ENCODE measurements at places on chromosomes 4 and X. TPM values are rescaled to one million over a fixed set of nuclear protein-coding genes. Genes with fewer than 3 reads are reported as not detected.

Gene LARP1B
- total RNA-seq, result 18.6 TPM

GRCh38 chrX:97401586-97402136 lies 518.0 kb downstream of the RPA4 start:
- DNase-seq, result no peak

DNA sequence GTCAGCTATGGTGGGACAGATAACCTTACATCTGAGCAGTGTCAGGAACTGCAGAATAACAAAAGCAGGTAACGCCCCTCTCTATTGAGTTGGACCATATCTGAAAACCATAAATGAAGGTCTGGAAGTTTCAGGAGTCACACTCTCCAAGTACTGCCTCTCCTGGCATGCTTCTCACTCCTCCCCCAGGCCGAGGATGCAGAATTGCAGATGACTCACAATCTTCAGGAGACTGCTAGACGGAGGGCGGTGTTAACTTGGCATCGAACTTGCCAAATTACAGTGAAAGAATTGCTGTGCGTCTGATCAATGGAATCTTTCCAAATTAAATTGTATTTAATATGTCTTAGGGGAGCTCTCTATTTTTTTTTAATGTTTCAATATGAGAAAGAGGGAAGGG lies 67.1 kb upstream of the TRIM2 start:
- no peak for DNase-seq

DNA sequence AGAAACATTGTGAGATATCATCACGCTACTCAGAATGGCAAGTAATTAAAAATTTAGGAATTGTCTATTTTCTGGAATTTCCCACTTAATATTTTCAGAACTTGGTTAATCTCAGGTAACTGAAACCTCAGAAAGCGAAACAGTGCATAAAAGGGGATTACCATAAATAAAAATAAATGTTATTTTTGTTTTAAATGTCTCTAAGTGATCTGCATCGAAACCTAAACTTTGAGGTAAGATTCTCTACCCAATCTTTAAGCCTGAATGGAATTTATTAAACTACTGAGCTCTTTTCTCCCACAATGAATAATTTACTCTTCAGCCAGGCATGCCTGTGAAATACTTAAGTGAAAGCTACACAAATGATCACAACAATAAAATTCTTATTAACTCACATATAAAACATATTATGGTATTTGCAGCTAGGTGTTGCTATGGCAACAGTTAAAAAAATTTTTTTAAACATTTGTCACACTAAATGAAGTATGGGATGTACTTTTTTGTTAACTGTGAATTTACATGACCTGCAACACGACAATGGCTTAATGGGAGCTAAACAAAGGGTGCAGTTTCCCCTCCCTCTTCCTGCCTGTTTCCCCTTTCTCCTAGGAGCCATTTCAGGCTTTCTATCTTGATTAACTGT lies 220.2 kb upstream of the PRPS2 start:
- no peak for DNase-seq

DNA sequence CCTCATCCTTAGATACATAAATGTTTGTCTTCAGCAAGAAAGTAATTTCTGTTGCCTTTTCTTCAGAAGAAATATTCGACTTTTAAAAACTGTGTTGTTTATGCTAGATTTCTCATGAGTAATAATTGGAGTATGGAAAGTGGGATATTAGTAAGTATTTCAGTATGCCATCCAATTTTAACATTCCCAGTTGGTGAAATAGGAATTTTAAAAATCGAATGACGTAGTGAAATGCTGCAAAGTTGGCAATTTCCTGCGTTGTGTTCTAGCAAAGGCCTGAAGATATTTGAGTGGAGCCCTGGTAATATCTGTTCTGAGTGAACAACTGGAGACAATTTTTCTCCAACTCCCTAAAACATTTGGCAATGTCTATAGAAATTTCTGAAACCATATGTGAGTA lies 190.1 kb downstream of the ZNF330 start:
- DNase-seq, result no peak
